ENCODE measurements at places on chromosomes 12 and 14.

- no peak for DNase-seq
These were observed 16.0 kb downstream of the FIGNL2 start for GRCh38 chr12:51832354-51833107.

- DNase-seq, result no peak
These were observed 1.6 kb downstream of the LRRC74A start for GRCh38 chr14:76827696-76828296.

DNA sequence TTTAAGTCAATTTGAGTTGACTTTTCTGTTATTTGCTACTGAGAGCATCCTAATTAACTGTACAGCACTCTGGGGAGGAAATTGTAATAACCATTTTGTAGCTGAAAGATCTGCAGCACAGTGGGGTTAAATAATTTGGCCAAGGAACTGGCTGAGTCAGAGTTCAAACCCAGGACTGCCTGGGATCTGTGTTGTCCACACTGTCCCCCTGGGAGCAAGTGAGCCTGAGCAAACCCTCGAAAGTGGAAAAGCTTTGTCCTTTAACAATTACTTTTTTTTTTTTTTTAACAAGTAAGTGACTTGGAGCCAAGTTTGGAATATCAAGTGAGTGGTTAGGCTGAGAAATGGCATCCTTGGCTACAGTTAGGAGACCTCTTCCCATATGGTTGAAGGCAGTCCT, 247.2 kb upstream of the CCDC196 start:
- DNase-seq, result no peak

DNA sequence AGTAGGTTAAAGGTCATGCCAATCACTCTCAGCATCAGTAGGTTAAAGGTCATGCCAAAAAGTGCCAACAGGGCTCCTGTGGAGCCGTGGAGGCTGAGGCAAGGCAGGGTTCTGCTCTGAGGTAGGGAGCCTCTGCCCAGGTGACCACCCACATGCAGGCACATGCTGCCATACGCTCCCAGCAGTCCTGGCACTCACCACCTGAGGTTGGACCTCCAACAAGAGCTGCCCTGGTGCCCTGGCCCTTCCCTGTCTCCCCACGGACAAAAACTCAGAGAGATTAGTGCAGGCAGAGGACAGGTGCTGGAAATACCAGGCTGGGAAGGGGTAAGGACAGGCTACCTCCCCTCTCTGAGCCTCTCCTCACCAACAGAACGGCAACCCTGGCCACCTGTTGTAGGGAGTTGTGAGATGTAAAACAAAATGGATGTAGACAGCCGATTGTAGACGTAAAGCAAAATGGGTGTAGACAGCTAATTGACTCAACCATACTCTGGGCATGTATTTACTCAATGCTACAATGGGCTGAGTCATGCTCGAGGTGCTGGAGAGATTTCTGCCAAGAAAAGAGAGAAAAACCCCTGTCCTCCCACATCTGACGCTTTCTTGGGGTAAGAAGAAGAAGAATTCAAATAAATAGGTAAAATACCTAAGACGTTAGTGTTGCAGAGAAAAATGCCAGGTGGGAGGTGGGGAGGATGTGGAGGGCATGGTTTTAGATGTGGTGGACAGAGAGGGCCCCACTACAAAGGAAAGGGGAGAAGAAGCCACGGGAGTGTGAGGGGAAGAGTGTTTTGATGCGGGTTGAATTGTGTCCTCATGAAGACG, 32.4 kb downstream of the LTBP2 start:
- DNase-seq, result no peak

- DNase-seq, result no peak
These were observed 353.9 kb downstream of the GRIN2B start for GRCh38 chr12:13627536-13627935.

- no peak for DNase-seq
These were observed 143.4 kb upstream of the ARHGAP5 start for GRCh38 chr14:31933716-31934115.

- peak; percentile 18 for DNase-seq
These were observed 501.9 kb downstream of the TRHDE start for GRCh38 chr12:72774023-72774422.

GRCh38 chr12:52763991-52764390, 13.2 kb downstream of the KRT76 start:
- no peak for DNase-seq

- no peak for DNase-seq
These were observed 10.7 kb downstream of the PCNX4 start for GRCh38 chr14:60102389-60102788.

DNA sequence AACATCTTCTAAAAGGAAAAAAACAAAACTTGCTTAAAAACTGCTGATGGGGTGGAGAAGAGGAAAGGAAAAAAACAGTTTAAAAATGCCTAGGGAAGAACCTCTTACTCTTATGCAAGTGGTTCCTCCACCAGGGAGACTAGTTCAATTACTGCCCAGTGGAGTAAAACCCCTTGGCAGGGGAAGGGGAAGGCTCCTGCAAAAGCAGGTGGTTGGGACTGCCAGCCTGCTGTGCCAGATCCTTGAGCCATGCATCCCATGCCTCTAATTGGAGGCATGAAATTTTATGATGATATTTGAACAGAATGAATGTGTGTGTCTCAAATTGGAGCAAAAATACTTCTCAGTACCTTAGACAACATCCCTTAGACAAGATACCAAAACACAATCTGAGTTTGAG, 118.8 kb downstream of the FSCB start:
- DNase-seq, result no peak

DNA sequence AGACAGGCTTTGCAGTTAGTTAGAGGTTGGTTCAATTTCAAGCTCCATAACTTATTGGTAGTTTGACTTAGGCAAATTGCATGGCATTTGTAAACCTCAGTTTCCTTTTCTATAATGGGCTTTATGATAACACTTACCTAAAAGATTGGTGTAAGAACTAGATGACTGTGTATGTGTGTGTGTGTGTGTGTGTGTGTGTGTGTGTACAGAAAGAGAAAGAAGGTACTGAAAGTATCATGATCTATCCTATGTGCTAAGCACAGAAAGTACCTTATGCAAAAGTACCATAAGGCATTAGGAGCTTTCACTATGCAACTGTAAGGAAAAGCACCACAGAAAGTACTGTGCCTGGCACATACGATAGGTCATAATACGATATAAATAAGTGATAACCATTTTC, 304.3 kb upstream of the KITLG start:
- no peak for DNase-seq

DNA sequence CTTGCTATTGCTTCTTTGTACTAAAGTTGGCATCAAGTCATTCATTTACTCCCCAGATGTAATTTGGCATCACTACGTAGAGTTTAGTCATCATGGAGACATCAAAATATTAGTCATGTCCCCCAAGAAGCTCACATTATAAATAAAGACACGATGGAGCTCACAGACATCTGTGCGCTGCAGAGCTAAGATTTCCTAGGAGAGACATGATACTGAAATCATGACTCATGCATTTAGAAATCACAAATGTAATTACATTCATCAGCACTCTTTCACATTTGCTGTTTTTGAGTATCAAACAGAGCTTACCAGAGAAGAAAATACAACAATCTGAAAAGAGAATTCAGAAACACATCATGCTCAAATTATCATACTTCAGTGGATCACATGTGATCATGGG, 169.8 kb downstream of the LRIG3 start:
- DNase-seq, result no peak

DNA sequence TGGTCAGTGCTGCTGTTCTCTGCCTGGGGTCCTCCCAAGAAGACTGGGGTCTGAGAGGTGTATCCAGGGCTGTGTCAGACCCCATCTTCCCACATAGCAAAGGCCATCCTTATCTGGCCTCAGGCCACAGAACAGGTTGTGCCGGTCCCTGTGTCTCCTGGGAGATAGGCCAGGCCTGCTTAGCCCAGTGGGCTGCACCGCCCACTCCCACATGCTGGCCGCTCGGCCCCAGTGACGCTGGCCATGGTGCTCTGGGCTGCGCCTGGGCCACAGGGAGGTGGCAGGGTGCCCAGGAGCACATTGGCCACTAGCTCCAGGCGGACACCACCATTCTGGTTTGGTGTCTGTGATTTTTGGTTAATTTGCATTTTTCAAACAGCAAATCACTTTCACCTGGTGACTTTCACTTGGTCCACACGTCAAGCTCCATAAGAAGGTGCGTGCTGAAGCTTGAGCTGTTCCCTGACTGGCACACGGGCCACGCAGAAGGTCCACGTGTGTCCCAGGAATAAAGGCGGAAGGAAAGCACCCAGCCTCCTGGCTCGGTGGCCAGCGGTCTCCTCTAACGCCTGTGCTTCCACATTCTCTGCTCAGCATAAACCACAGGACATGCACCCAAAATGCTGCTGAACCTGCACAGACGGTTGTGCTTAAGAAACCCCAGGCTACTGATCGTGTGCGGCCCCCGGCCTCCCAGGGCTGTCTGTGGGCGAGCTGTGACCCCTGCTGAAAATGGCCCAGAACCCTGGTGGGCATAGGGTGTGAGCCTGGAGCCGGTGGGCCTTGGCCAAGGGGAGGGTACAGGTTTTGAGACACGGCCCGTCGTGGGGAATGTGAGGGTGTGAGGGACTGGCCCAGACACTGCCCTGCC, 4.6 kb downstream of the FBRSL1 start:
- DNase-seq, result no peak

DNA sequence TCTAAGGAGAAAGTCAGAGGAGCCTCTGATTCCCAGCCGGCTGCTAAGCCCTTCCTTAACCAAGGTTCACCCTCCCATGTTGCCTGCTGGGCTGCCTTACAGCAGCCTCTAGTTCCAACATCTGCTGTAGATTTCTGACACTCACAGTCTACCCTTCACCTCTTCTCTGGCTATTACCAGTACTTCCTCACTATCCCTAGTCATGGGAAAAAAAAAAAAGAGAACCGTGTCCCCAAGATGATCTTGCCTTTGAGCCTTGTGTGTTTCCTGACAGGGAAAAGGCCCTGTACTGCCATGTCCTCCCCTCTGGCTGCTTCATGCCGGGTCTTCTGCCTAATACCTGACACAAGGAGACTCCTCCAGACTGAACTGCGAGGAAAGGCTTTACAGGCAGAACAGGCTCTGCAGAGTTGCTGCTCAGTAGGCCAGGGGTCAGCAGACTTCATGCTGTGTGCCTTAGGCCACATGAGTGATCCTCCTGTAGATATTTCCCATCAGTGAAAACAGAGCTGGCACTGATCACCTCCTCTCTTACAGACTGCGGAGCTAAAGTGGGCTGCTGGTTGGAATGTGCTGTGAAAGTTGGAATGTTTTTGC, 46.8 kb downstream of the PRKCH start:
- peak; percentile 44 for DNase-seq

DNA sequence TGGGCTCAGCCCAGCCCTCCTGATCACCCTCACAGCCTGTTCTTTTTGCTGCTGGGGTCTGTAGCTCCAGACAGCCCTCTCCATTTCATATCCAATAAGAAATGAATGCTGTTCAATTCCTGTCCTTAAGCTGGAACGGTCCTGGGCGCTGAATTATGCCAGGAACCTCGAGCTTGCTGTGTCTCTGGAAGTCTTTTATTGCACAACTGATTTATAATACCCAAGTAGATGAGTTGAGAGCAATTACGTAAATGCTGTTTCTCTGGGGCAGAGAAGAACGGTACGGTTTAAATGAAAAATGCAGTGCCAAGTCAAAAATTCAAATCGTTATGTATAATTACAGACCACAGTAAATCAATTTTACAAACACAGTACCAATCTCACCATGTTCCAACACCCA, 161.0 kb downstream of the SAMD4A start:
- DNase-seq, result no peak

GRCh38 chr12:15193946-15194345, 27.3 kb downstream of the RERG start:
- no peak for DNase-seq

DNA sequence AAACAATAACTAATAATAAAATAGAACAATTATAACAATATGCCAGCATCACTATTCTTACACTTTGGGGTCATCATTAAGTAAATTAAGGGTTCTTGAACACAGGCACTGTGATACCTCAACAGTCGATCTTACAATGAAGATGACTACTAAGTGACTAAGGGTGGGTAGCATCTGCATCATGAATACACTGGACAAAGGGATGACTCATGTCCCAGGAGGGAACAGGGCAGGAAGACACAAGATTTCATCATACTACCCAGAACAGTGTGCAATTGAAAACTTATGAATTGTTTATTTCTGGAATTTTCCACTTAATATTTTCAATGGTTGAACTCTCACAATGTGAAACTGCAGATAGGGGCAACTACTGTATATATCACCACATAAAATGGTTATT, 19.7 kb downstream of the TSPAN19 start:
- DNase-seq, result no peak

- DNase-seq, result no peak
These were observed 143.7 kb downstream of the AACS start for GRCh38 chr12:125208942-125209341.

DNA sequence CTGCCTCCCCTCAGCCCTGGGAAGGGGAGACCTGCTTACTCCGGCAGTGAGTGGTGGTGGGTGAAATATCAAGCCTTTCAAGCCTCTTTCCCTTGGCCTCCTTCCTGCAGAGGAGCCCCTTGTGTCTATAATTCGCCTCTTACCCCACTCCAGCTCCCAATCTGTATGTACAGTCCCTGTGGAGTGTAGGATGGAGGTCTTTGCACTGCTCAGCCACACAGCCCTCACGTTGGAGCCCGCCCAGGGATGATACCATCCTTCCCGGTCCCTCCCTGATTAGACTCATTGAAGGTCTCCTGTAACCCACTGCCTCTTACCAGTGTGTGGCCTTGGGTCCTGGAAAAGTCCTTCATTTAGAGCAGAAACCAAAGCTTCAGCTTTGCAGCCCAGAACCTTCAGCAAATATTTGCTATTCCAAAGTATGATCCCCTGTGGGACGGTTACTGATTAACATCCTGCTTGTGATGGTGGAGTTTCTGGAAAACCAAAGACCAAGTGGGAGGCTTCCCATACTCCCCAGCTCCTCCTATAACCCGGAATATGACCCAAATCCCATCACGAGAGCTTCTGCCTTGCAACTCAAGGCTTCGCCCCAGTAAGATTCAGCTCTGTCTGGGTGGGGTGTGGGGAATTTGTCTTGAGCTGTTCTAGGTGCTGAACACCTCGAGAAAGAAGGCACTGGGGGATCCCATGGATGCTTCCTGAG, at the start of gene SERPINA10:
Gene SERPINA10 (minus strand): TSS at position 397 of the 706 bp plus-strand sequence. CDS start 2,675 bp downstream, outside the sequence.
- DNase-seq, result no peak

- no peak for DNase-seq
These were observed 5.1 kb downstream of the IRAK3 start for GRCh38 chr12:66194122-66194521.

GRCh38 chr14:94612580-94613554, 676 bp downstream of the SERPINA3 start:
- DNase-seq, result no peak

GRCh38 chr14:104821971-104822608, 21.2 kb downstream of the ZBTB42 start:
- DNase-seq, result no peak

- no peak for DNase-seq
These were observed 754 bp downstream of the ACSS3 start for GRCh38 chr12:81078469-81079196.

DNA sequence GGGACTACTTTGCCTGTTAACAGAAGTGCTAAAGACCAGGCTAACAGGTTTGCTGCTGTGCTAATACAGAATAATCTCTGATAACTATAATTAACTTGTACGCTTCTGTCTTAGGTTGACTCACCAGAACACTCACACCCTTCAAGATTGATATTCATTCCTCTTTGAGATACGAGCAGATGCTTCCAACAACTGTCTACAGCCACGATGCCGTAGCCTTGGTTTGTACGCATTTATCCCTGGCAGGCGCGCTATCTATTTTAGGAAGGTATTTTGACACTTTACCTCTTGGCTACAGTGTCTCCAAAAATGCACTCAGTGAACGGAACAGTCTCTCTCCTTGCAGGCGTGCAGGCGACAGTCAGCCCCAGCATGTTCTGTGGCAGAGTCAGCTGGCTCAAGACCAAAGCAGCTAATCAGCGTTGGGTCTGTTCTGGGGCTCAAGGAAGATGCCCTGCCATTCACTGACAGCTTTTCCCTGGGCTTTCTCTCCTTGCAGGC, 146.4 kb upstream of the PRICKLE1 start:
- DNase-seq, result peak; percentile 39
